Fibroblast of skin of left biceps (primary cell): ENCODE measurements at places on chromosomes 11 and 22.

- no peak for DNase-seq
Measured at GRCh38 chr11:43269254-43269918, 42.4 kb upstream of the API5 start.

GRCh38 chr11:34181251-34181650 lies 75.8 kb downstream of the NAT10 start:
- no peak for DNase-seq

GRCh38 chr11:20026629-20027555 lies 133.4 kb downstream of the DBX1 start:
- no peak for DNase-seq

DNA sequence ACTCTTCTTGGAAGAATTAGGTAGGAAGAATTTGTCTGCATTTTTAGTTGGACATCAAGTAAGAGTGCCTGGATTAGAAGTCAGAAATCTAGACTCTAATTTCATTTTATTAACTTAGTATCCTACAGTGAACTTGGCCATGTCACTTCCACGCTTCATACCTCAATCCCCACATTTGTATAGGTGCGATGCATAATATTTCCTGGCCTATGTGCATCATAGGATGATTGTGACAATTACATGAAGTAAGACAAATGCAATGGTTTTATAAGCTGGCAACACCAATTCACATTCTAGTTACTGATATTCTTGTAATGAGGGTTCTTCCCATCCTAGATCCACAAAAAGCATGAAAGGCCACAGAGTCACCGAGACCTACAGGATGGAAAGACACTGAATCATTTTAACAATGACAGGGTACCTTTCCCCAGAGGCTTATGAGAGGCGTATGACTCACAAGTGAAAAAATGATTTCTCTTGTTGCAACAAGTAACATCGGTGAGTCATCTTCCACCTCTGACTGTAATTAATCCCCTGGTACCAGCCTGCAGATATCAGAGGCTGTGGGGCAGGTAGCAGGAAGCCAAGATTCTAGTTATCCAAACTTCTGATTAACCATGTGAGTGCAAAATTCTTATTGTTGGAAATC lies 56.0 kb upstream of the OR5AK2 start:
- no peak for DNase-seq

GRCh38 chr11:47891886-47892285 lies 43.7 kb upstream of the NUP160 start:
- DNase-seq, result no peak

- peak; percentile 62 for DNase-seq
Measured at GRCh38 chr11:120210626-120211521, at the start of gene OAF. TSS of gene OAF (plus strand) at chr11:120211032. CDS start at chr11:120211280, 248 bp downstream.

GRCh38 chr22:27226666-27227065 lies 569.3 kb downstream of the MIAT start:
- no peak for DNase-seq

DNA sequence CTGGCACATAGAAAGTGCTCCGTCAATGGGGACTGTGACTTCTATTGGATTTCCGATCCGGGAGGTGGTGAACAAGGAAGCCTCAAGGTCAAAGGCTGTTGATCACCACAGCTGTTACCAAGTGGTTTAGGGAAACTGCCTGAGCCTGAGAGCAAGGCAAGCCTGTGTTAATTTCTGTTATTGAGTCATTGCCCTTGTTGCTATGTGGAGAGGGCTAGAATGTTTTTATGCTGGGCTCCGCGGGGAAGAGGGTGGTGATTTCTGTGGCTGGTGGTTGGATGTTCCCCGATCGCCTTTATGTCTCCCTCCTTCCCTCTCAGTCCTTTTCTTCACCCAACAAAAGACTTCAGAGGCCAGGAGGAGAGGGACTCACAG lies 108.5 kb upstream of the ALX4 start:
- no peak for DNase-seq
